ENCODE measurements at places on chromosomes 7 and 10.

- no peak for DNase-seq
These were observed 110.6 kb downstream of the PTPN20 start for GRCh38 chr10:47021850-47022249.

DNA sequence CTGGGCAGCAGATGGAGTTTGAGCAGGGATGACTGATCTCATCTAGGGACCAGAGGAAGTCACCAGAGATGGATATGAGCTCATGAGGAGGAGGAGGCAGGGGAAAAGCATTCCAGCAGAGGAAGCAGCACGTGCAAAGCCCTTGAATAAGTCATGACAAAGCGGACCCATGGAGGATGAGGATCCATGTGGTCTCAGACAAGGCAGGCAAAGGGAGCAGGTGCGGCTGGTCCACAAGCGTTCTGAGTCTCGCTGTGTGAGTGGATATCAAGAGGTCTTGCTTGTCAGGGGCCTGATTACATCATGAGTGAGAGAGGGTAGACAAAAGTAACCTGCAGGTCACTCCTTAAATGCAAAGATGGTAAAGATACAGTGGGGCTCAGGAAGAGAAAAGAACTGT is 307.6 kb downstream of the GRID1 start:
- DNase-seq, result no peak

DNA sequence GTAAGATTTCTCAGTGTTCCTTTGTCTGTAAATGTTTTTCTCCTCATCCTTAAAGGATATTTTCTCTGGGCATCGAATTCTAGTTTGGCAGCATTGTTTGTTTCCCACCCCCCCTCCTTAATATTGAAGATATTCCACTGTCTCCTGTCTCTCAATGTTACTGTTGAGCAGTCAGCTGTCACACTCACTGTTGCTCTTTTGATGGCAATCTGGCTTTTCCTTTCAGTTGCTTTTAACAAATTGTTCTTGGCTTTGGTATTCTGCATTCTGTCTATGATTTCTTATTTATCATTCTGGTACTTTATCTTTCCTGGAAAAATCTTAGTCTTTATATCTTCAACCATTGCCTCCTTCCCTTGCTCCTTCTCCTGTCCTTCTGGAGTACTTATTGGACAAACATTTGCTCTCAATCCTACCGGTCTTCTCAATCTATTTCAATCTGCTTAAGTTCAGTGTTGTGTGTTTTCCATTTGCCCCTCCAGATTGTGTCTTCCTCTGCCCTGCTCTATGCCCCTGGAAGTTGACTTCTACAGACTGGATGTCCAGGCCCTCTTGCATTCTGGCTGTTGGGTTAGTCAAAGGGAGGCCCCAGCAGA is 9.3 kb upstream of the GTPBP4 start:
- DNase-seq, result no peak

DNA sequence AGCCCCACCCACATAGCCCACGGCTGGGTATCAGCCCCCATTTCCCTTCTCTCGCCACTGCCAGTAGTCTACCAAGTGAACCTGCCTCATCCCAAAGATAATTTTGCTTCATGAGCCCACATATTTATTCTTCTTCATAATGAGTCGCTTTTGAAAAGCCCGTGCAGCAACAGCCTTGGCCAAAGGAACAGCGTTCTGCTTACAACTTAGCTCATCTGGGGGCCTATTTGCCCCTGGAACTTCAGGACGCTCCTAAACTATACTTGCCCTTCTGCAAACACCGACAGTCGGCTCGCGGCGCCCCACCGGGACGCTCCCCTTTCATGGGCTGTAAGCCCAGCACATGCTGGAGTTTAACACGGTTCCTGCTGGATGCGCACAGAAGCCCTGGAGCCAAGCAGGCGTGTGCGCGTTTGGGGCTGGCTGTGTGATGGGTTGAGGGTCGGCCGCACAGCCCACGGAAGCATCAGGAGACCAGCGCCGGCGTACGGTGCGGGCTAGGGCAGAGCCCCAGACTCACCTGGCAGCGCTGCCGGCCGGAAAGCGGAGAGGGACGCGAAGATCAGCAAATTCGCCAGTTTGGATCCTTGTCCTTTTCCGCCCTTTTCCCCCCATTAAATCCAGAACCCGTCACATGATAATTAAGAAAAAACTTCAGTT is 370 bp downstream of the TMEM60 start:
- DNase-seq, result no peak

GRCh38 chr7:2802504-2803341 is 41.4 kb downstream of the GNA12 start:
- DNase-seq, result no peak

- DNase-seq, result no peak
These were observed 10.8 kb downstream of the AFAP1L2 start for GRCh38 chr10:114393482-114393881.

DNA sequence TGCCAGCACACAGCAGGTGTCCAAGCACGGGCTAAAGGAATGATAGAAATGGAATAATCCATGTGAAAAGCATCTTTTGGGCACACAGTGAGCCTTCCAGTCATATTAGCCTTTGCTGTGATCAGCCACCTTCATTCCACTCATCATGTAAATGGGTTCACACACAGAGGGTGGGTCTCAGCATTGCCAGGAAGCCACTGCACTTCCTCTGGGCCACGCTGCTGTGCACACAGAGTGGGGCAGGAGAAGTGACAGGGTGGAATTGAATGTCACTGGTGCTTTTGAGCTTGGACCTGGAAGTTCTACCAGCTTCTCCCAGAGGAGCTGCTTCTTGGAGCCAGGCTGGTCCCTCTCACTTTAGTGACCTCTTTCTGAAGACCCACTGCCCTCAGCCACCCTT is 203.5 kb downstream of the USP6NL start:
- no peak for DNase-seq

GRCh38 chr7:34073676-34074075 is 168.3 kb downstream of the BMPER start:
- DNase-seq, result no peak

GRCh38 chr7:109206196-109206595 is 636.5 kb downstream of the DNAJB9 start:
- no peak for DNase-seq

DNA sequence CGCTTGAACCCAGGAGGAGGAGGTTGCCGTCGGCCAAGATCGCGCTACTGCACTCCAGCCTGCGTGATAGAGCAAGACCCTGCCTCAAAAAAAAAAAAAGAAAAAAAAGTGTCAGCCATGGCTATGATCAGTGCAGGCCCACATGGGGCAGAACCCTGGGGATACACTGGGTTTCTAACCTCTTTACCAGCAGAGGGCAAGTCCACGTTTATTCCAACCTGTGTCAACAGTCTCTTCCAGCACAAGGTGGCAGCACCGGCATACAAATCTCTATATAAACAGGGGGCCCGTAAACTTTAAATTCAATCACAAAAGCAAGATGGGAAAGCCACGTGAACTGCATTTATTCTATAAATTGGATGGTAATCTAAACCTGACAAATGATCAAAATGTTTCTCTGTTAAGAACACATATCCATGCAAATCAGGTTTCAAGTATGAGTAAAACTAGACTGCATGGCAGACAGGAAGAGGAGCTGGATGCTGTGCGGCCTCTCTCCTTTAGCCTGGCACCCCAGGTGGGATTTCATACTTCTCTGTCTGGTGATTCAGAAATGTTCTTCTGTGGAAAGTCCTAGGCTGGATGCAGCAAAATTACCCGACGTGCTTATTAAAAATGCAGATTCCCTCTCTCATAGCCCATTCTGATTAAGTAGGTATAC is 60.0 kb upstream of the STEAP1B start:
- peak; percentile 76 for DNase-seq

Data from amniotic stem cell (primary cell).